ENCODE measurements at places on chromosomes 11 and 22.
A peak's percentile ranks its signal among the peaks of the same experiment; 100 is the strongest.

DNA sequence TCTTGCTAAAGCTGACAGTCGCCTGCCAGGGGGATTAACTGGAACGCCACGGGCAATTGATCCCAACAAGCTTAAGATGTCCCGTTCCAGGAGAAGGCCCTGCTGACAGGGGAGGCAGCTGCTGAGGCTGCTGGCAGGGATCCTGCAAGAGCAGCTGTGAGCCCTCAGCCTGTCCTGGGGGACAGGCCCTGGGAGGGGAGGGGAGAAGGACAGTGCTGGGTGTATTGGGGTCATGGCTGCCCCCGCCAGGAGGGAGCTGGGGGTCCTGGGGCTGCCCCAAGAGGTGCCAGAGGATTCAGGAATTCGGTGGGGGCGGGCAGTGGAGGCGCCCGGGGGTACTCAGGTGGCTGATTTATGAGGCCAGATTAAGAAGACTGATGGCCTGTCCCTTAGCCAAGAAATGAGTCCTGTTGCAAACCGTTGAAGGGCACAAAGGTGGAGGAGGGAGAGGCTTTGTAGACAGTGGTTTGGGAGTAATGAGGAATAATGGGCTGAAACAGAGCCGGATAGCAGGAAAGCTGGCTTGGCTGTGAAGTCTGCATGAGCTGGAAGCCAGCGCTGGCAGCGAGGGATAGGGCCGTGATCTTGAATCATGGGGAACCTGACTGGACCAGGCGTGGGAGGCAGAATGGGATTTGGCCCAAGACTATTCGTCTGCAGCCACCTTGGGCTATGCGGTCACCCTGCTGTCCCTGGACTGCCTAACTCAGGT, 133.5 kb downstream of the CACNA1I start:
- no peak for DNase-seq

DNA sequence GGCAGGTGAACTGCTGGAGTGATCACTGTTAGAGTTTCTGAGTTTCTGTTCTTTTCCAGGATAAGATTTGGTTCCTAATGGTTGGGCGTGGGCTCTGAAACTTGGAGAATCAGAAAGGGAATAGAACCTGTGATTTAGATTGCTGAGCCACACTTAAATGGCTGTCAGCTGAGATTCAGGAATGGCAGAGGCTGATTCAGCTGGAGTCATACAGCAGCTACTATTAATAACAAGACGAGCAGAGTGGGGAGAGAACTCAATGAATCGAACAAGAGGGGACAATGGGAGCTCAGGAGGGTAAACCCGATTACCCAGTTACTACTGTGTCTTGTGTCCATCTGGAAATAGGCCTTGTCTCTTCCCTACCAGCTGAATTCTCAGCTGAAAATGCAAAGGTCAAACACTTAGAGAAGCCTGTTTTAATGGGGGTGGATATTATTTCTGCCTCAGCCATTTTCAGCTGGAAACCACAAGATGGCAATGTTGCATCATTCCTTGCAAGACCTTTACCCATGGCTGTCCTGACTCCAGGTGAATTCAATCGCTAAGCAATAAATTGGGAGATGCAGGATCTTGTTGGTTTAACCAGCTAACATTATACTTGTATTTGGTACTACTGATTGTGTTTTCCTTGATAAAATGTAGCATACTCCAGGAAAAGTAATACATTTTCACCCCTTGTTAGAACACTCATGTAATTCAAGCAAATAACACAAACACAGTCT, 104.5 kb upstream of the RAG2 start:
- peak; percentile 75 for DNase-seq

- DNase-seq: no peak
These were observed 16.4 kb upstream of the PAMR1 start for GRCh38 chr11:35541621-35542375.

DNA sequence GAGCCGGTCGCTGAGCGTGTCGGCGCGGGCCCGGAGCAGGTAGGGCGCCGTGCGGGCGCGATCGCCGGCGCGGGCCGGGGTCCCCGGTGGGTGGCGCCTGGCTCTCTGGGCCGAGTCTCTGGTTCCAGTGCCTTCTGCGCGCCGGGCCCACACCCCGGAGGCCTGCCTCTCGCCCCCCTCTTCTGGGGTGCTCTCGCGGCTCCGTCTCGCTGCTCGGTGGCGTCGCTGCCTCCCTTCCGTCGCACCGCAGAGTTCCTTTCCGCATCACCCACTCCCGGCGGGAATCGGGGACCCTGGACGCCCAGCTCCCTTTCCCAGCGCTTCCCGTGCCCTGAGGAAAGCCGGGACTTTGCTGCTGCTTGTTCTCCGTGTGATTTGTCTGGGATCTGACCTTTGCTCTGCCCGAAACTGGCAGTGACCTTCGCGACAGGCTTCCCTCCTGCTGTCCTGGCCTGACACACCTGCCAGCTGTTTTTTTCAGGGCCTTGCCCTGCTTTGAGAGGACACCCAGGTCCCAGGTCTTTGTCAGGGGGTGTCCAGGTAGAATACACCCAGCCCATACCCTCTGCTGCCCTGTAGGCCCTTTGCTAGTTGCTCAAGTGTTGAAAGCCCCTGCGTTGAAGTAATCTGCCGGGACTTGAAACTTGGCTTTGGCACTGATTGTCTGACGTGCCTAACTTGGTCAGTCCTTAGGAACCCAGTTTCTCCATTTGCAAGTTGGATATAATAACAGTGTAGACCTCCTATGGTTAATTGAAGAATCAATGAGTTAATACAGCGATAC, 711 bp downstream of the FDX1 start:
- DNase-seq: peak; percentile 48

- peak; percentile 64 for DNase-seq
These were observed 7.6 kb downstream of the FXYD2 start for GRCh38 chr11:117816846-117817367.

- DNase-seq: no peak
These were observed 19.6 kb downstream of the AMOTL1 start for GRCh38 chr11:94787801-94788200.

- DNase-seq: no peak
These were observed 519.0 kb downstream of the TBC1D22A start for GRCh38 chr22:47281126-47282106.

- no peak for DNase-seq
These were observed 366.4 kb downstream of the CASP12 start for GRCh38 chr11:104531894-104532293.

DNA sequence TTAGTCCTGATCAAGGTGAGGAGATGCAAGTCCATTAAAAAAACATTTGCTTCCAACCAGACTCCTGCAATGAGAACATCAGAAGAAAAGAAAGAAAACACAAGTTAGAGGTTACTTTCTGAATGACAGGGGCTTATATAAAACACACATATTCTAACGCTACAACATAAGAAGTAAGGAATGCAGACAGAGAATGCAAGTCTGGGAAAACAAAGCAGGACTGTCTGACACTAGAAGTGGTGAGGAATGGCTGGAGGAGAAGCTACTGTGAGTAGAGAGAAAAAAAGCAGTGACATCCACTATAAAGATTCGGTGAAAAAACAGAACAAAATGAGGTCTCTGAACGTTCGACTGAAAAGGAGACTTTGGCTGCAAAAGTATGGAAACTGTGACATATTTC, 12.3 kb downstream of the TMEM216 start:
- no peak for DNase-seq

- DNase-seq: peak; percentile 94
These were observed at the start of gene TTLL1 for GRCh38 chr22:43088984-43089717. Gene TTLL1, minus strand, starts transcription at chr22:43089391. Its CDS starts 13,805 bp downstream, at chr22:43075586.

DNA sequence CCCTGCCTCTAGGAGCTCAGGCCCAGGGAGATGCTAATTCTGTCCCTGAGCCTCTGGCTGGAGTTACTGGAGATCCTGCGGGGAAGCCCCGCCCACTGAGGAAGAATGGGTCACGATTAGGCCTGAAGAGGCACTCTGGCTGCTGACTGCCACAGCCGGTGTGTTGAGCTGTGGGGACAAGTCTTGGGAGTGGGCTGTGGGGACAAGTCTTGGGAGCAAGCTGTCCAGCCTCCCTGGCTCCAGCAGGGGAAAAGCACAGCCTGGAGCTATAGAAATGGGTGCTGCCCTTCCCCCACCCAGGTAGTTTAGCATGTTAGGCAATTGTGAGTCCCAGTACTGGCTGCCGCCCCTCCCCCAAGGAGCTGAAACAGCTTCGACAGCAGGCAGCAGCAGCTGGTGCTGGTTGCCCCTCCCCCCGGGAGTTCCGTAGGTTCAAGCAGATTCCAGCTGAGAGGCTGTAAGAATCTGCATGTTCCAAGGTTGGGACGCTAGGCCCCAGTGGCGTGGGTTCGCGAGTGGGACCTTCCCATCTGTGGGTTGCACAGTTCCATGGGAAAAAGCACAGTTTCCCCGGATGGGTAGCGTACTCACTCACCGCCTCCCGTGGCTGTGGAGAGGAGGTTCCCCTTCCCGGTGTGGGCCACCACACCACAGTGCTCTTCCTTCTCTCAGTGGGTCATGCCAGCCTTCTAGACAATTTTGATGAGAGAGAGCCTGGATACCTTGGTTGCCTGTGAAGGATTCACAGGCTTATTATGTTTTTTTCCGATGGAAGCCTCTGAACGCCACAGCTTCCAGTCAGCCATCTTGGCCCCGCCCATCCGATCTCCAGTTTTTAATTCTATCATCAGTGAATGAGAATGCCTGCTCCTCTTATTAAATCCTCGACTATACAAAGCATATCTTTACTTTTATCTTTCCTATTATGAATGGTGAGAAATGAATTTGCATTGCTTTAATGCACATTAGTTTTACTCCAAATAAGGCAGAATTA, 61.5 kb downstream of the MSANTD4 start:
- no peak for DNase-seq

GRCh38 chr11:110098645-110099044, 5.5 kb downstream of the ZC3H12C start:
- DNase-seq: no peak

DNA sequence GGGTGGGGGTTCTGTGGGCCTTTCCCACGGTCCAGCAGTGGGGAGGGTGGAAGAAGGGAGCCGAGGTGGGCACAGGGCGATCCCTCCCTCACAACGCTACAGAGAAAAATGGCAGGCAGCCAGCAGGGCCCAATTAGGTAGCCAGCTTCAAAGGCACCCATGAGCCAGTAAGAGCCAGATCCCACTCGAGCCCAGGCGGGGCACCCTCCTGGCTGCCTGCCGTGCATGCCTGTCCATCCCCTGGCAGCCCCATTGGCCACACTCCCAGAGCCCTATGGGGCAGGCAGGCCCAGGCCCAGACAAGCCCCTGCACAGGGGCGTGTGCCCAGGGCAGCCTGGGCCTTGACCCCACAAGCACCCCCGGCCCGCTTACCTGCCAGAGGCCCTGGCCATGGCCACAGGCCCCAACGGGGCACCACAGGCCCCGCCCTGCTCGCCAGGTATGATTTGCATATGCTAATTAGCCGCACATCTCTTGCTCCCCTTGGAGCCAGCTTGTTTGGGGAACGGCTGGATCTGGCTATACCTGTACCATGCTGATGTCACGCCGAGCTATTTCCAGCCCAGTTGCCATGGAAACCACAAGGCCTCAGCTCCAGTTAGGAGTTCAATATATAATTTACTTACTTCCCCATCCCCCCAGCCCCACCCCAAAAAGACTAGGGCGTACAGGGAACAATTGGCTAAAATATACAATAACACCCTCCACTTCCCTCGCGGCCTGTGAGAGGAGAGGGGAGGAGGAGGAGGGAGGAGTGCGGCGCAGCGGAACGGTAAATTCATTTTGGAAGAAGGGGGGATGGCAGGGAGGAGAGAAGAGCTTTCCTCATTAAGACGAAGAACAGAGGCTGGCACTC, 47.5 kb upstream of the TCF20 start:
- no peak for DNase-seq

GRCh38 chr11:74592063-74592440, 330 bp upstream of the POLD3 start:
- no peak for DNase-seq

DNA sequence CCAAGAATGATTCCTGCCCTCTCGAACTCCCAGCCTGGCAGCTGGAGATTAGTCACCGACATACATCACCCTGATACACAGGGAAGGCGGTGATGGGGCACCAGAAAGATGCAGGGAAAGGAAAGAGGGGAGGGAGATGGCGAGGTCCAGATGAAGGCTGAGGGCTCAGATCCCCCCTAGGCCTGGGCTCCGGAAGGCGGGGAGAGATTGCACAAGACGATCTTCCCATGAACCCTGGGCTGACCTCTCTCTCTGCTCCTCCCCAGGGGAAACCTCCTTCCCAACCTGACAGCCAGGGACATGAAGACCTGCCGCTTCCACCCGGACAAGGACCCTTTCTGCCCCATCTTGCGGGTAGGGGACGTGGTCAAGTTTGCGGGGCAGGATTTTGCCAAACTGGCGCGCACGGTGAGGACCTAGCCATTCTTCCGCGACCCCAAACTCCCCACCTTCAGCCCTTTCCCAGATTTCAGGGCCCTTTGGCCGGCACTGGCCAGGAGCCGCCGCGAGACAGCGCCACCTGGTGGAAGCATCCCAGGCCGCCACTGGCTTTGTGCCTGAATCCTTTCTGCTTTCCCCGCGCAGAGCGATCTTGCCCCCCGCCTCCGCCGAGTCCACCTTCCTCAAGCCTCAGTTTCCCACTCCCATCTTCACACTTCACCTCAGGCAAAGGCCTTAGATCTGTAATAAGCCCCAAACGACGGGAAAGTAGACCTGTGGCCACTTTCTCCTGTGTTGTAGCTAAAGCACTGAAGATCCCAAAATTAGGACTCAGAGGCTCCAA, 11.5 kb downstream of the P2RX3 start:
- peak; percentile 54 for DNase-seq

DNA sequence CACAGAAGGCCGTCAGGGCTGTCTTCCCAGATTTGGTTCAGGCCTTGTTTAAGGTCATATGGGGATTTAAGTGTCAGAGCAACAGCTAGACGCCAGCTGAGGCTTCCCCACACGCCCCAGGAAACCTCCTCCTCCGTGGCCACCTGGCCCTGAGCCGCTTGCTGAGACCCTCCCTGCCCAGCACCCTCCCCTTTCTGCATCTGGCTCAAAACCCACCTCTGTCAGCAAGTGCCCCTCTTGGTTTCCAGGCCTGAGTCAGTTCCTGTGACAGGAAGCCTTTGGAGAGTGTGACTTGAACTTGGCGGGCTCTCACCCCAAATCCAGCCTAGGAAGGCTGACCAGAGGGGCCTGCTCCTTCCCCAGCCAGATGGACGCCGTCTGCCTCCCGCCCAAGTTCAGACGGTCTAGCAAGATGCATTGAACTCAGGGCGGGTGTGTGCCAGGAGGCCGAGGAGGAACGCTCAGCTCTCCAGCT, 561 bp downstream of the FXYD2 start:
- no peak for DNase-seq

DNA sequence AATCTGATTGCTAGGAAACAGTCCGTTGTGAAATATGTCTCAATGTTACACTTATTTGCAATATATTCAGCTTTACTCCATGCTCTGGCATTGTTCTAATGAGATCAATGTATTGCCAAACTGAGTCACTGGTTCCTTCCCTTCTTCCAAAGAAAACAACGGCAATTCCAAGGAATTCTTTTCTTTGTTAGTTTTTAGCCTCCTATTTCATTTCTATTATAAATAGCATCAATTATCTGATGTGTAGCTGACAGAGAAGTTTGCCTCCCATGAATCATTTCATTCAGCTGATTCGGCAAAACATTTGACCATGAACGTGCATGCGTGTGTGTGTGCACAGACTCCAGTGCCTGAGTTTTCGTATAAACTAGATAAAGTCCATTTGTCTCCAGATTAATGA, 346.8 kb downstream of the ETS1 start:
- DNase-seq: no peak

- DNase-seq: no peak
These were observed 22.9 kb downstream of the MS4A6E start for GRCh38 chr11:60349990-60350389.

- DNase-seq: no peak
These were observed 360.5 kb downstream of the BUD13 start for GRCh38 chr11:116412118-116412889.
